ENCODE measurements at places on chromosomes 11 and 22.
A peak's percentile ranks its signal among the peaks of the same experiment; 100 is the strongest.

- peak; percentile 91 for DNase-seq
Measured at GRCh38 chr11:62555464-62556107, 9.0 kb upstream of the AHNAK start.

DNA sequence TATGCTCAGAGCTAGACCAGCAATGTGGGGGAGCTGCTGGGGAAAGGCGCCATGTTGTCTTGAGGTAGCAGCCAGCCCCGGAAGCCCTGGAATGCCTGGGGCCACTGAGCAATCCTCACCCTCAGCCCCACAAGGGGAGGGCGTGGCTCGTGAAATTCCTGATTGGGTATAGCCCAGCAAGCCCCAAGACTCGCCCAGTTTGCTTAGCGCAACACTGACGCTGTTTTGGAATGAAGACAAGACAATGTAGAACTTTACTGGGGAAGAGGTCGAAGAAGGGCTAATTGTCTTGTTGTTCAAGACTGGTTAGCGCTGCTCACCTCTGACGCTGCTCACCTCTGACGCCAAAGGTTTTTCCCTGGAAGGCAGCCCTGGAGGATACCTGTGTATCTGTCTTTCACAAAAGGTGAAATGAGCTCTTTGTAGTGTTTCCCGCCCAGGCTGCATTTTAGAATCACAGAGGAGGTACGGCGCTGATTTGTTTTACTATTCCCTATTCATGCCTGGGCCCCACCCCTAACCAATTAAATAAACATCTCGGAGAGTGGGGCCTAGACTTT, 47.6 kb downstream of the ST3GAL4 start:
- DNase-seq = no peak

GRCh38 chr11:96256215-96257011, 86.6 kb downstream of the MAML2 start:
- DNase-seq = no peak

GRCh38 chr22:17412232-17412631, 43.0 kb downstream of the CECR2 start:
- no peak for DNase-seq

- peak; percentile 70 for DNase-seq
Measured at GRCh38 chr11:118703563-118704106, 24.2 kb upstream of the TREH start.

DNA sequence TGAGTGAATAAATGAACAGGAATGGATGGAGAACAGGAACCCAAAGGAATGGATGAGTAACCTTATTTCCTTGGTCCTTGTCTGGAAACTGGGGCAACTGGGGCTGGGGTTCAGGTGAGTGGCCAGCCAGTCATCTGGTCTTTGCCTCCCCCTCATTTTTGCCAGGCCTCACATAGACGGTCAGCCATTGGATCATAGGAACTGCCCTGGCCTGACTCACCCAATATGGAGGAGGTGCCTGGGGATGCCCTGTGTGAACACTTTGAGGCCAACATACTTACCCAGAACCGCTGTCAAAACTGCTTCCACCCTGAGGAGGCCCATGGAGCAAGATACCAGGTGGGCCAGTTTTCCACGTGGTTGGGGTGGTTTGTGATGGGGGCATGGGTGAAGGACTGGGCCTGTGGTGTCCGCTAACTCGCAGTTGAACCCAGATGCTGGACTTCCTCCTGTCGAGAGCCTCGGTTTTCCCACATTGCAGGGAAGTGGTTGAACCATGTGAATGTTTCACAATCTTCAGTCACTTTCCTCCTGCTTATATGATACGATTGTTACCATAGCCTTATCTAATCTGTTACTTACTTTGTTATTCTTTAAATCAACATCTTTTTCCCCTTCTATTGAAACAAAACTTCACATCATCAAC, 4.4 kb downstream of the TRIOBP start:
- peak; percentile 73 for DNase-seq

DNA sequence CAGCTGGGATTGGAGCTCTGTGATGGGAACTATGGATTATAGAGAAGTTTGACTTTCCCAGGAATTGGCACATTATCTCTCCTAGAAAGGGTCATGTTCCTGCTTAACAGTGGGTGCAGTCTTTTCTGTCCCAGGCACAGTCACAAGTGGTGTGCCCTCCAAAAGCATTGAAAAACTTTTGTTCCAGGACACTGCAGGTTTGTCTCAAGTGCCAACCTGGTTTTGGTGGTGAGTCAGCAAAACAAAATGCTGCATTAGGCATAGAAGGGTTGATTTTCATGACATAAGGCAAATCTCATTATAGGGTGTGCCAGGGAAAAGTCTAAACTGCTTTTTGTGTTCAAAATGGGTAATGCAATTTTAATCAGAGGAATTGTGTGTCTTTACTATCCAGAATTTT, 4.9 kb downstream of the HTATIP2 start:
- DNase-seq = no peak

GRCh38 chr11:123694551-123694950, 40.1 kb upstream of the SCN3B start:
- DNase-seq = no peak

GRCh38 chr22:22521631-22522030, 1.6 kb upstream of the ZNF280A start:
- no peak for DNase-seq

- no peak for DNase-seq
Measured at GRCh38 chr11:32136657-32137056, 45.8 kb downstream of the RCN1 start.

- DNase-seq = peak; percentile 33
Measured at GRCh38 chr11:94563176-94563847, 3.9 kb upstream of the PIWIL4 start.
